ENCODE measurements at places on chromosomes 2 and 18. TPM values are rescaled to one million over a fixed set of nuclear protein-coding genes. Genes with fewer than 3 reads are reported as not detected.

GPBAR1 gene
- total RNA-seq = 1.1 TPM

TMEM163 gene
- not detected for total RNA-seq

REEP1 gene
- 0.10 TPM for total RNA-seq

BOLL gene
- not detected for total RNA-seq

CD28 gene
- total RNA-seq = 128 TPM

NAT8 gene
- not detected for total RNA-seq

CD8B gene
- total RNA-seq = 456 TPM

POTEI gene
- not detected for total RNA-seq

MAL gene
- 117 TPM for total RNA-seq

Measured in naive thymus-derived CD8-positive, alpha-beta T cell (primary cell).